ENCODE measurements at places on chromosomes 6 and 20. TPM values are rescaled to one million over a fixed set of nuclear protein-coding genes. Genes with fewer than 3 reads are reported as not detected.

Gene TPX2
- 71.2 TPM for polyA plus RNA-seq

Gene MYBL2
- 34.0 TPM for polyA plus RNA-seq

- DNase-seq: peak; percentile 78
These were observed 1066.8 kb upstream of the CITED2 start for GRCh38 chr6:140441256-140441655.

DNA sequence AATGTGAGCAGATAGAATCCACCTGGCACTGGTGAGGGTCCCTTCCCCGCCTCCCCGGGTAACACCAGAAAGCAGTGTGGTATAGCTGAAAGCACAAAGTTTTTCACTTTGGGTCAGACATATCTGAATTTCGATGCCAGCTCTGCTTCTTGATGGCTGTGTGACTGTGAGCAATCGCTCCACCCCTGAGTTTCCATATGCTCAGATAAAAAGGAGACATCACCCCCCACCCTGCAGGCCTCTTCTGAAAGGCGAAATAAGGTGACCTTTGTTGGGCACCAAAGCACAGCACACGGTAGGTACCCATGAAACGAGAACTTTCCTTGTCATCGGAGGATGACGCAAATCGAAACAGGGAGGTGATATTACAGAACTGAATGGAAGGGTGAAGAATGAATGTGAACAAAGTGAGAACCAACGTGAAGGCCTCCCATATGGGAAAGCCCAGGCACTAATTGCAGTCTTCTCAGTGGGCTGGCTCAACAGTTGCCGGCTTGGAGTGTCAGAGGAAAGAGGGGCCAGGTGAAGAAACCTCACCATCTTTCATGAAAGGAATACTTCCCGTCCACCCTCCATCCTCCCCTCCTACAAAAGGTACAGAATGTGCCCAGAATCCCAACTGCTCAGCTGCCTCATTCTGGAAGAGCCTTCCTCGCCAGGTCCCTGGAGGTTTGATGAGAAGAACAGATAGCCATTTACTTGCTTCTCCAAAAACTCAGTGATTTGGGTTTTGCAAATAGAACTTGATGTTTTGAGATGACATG, 61.8 kb downstream of the NFATC2 start:
- DNase-seq: no peak

DNA sequence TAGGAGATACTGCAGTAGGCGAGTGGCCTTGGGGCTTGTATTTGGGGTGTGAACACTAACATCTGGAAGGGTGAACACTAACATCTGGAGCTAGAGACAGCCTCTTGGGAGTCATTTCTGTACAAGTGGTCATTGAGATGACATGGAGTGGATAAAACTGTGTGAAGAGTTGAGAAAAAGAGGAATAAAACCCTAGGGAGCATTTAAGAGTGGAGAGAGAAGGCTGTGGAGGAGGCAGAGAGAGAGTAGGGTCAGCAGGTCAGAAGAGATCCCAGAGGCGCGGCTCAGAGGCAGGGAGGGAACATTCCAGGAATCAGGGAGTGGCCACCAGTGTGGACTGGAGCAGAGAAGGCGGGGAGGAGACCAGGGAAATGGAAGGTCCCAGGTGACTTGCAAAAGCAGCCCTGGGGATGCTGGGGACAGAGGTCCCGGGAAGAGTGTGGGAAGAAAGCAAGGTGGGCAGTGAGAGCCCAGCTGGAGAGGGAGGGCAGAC, 202.0 kb upstream of the RNF24 start:
- DNase-seq: no peak

DNA sequence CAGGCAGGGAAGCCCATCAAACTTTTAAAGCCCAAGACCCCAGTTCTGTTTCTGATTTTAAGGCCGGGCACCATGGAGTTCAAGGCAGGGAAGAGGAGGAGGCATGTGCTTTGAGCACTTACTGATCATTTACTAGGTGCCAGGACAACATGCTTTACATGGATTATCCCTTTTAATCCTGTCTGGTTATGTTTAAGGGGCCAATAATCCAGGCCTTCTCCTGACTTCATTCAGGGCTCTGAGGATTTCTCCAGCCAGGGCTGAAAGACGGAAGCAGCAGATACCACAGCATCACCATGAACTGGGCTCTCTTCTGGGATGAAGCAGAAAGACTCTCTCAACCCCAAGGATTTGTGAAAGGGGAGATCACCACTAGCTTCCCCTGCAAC, 4.1 kb downstream of the CCND3 start:
- DNase-seq: no peak

Measured in left kidney (tissue), 8 donors.